ENCODE measurements at places on chromosomes 3 and 15.

DNA sequence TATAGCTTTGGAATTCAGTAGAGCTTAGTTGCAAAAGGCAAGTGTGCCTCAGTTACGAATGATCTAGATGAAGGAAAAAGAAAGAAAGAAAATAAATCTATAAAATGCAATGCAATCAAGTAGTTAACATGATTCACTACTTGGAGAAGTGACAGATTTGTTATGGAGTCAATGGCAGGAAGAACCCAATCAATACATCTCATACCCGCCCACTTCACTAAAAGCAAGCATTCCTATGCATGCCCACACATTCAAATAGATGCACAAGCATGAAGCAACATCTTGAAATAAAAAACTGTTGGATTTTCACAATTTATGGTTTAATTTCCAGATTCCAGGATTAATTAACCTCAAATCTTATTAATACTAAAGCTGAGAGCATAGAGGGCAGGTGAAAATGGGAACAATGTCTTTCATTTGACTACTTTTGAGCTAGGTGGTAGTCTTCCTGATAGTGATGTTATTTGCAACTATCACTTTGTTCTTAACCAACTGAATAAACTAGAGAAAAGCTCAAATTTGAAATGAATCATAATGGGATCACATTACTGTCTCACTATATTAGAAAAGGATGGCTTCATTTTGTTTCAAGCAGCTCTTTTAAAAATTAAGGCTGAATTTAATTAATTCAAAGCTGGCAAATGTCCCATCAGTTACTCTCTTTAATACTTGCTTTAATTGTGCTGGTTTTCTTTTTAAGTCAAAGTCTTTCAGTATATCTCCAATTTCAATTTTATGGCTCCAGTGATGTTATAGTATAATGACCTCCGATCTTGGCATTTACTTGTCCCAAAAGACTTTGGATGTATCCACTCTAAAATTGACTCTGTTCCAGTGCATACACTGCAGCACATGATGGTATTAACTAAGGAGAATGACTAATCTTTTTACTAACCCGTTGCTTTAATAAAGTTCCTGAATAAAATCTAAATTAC is 46.7 kb upstream of the CCDC50 start:
- DNase-seq: no peak

GRCh38 chr15:87461631-87462030 is 794.9 kb downstream of the NTRK3 start:
- DNase-seq: no peak

DNA sequence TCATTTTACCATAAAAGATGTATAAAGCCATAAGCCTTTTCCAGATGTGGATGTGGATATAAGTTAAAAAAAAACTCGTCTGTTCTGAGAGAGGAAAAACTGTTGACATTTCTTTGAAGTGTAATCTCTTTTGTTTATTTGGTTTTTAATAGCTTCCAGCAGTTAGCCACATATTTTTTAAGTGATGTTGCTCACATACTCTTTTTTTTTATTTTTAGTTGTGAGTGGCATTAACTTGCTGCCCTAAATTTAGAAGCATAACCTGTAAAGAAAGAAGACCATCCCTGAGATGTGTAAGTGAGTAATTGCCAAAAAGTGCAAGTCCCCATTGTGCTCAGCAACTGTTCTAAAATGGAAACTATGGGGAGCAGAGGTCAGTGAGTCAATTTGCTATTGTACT is 415.9 kb upstream of the MDFIC2 start:
- DNase-seq: no peak

GRCh38 chr15:80514071-80514780 is 110.0 kb downstream of the ARNT2 start:
- no peak for DNase-seq

- no peak for DNase-seq
Observed at GRCh38 chr3:194009019-194009418, 126.9 kb upstream of the HES1 start.

DNA sequence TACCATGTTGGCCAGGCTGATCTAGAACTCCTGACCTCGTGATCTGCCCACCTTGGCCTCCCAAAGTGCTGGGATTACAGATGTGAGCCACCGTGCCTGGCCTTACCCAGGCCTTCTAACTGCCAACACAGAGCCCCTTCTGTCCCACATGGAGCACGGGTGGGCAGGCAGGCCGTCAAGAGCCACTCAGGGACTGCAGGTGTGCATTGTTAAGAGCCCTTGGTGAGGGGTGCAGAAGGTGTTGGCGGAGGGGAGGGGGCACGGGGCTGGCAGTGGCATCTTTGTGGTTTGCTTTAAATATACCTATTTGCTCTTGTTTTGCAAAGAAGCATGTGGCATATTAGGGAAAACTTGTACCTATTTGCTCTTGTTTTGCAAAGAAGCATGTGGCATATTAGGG is 37.3 kb downstream of the SMAD6 start:
- DNase-seq: no peak

DNA sequence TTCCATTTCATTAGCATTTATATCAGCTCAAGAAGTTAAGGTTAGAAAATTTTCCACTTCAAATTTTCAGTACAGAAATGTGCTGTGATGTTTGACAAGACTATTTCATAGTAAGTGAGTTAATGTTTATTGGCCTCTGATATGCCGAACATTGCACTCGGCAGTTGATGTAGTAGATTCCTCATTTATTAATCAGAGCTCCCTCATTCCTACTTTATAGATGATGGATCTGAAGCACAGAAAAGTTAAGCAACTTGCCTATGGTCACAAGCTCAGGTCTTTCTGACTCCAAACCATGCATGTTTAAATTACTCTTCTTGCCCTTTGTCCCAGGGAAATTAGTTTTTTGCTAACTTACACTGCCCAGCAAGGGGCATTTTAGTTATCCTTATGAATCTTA is 92.0 kb downstream of the ATG7 start:
- DNase-seq: no peak

DNA sequence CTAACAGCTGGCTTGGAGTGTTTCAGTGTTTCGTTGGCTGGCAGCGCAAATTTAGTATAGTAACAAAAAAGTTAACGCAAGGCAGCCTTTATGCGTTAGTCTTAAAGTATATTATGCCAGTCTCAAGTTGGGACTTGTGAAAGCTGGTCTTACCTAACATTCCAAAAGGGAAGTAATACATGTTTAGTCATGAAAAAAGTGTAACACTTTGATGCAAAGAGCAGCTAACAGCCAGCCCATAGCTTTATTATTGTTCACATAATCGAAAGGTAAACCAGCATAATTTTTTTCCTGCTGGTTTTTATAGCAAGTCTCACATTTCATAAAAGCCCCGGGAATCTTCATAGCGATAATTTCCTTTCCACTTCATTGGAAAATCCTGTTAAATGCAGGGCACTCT is 2.4 kb upstream of the GPR87 start:
- no peak for DNase-seq

DNA sequence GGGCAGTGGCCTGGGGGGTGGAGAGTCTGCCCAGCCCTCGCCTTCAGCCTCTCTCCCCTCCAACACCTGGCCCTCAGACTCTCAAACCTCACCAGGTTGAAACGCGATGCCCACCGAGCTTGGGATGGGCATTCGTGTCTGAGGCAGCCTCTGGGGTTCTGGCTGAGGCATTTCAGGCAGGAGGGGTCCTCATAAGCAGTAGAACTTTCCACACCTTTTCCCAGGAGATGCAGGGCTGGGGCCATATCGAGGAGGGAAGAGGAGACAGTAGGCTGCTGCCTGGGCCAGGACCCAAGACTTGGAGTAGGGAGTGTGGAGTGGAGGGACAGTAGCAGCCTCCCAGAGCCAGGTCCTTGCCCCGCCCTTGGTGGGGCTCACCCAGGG is 24.6 kb downstream of the ACAA1 start:
- DNase-seq: no peak

DNA sequence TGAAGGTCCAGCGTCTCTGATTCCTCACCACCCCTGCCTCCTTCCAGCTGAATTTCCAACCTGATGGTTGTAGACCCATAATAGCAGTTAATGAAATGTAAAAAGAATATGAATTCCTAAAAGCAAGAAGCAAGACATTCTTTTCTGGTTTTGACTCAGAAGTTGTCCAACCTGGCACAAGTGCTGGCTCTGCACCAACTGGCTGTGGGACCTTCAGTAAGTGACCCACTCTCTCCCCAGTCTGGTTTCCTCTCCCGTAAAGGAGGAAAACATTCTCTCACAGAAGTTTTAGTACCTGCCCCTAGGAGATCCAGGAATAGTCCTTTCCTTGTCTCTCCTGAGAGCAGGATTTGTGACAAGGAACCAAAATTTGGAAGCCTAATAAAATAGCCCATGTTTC is 236.9 kb upstream of the TRIM42 start:
- DNase-seq: no peak

DNA sequence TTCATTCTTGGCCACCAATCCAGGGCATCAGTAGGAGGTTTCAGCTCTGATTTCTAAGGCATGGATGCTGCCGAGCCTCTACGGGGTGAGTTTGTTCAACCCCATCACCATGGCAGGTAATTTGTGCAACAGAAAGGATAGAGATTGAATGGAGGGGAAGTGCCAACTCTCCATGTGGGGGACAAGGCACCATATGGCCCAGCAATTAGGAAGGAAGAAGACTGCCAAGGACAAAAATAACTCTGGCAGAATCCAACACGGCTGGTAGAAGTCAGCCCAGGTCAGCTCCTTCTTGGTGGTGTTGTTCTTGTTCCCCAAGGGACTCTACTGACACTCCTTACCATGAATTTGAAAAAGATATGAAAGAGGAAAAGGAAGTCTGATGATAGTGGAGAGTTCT is 503.9 kb downstream of the MAGI1 start:
- DNase-seq: no peak

DNA sequence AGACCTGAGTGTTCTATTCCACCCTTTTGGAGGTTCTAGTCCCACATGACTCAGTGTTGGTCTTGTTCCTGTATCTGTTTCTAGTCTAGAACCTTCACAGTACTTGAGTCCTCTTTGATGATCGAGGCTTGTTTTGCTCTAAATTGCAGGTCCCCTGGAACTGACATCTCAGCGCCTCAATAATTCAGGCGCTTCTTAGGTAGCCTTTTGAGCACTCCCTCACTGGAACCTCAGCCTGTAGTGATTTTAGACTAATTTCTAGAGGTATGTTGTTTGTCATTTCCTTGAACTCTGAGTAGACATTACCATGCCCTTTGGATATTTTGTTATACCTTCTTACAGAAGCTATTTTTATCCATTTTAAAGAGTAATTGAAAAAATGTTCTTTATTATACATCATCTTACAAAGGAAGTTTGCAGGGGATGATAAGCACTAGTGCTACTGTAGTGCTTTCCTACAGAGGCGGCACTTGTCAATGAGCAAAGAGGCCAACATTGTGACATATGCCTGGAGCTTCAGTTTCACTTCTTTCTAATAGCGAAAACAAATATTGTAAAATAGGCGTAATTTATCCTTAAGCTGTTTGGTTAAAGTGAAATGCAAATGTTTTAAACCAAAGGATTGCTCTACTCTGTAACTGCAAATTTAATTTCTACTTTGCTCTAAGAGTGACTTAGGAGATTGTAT is 75.7 kb downstream of the EFL1 start:
- no peak for DNase-seq

- DNase-seq: no peak
Observed at GRCh38 chr15:68097029-68097428, 42.9 kb downstream of the PIAS1 start.

DNA sequence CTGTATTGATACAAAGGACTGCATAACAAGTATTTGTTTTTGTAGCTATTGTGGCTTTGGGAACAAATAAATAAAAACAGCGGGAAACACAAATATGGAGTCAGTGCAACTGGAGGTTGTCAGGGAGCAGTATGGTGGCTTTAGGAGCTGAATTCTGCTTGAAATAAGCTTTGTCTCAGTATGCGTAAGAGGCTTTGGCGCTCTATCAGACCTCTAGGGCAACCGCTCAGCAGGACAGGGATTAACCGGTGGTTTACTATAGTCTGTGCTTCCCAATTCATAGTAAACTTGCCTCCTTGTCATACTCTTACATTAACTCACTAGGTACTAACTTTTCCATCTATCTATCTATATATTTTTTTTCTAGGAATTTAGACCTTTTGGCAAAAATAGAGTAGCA is 104.6 kb downstream of the ZIC1 start:
- DNase-seq: no peak

GRCh38 chr3:154111365-154111935 is 9.7 kb upstream of the ARHGEF26 start:
- no peak for DNase-seq

GRCh38 chr15:98904544-98904943 is 103.0 kb downstream of the PGPEP1L start:
- DNase-seq: no peak

- DNase-seq: no peak
Observed at GRCh38 chr3:27715454-27715806, 6.7 kb downstream of the EOMES start.

DNA sequence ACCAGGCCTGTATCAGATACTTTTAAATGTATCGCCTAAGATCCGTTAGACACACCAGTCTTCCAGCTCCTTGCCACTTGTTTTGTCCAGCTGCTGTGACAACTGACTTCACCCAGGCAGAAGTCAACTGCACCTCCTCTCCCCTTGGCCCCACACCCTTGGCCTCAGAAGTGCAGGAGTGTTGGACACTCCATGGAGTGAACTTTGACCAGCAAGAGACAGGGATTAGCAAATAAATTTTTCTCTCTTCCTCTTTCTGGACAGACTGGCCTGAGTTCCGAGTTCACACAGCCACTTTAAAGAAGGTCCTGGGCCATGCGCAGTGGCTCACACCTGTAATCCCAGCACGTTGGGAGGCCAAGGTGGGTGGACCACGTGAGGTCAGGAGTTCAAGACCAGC is 2.9 kb upstream of the CLN6 start:
- no peak for DNase-seq

DNA sequence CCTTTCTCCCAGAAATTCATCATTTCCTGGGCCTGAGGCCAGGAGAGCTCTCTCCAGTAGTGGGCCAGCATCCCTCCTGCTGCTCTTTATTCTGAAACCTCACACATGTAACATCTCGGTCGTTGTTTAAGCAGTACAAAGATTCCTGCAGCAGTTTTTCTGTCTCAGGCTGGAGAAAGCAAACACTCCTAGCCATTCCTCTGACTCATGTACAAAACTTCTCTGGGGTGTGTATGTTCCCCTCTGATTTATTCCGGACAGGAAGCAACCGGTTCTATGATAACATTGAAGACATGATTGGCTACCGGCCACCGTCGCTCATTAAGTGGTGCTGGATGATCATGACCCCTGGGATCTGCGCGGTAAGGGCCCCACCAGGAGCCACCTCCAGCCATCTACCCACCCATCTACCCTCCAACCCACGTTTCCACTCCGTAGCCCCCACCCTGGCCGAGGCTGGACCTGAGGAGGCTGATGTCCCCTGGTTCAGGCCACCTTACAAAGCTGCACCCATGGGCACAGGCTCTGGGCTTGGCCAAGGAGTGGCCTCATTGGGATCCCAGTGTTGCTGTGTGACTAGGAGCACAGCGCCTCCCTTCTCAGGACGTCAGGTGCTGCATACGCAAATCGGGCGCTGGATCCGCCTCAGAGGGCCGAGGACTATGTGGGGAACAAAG is 58.6 kb upstream of the SLC6A1 start:
- no peak for DNase-seq

Measured in T-helper 2 cell (primary cell).